Tongue (tissue), 3 donors: ENCODE measurements at places on chromosomes 16 and 17. TPM values are rescaled to one million over a fixed set of nuclear protein-coding genes. Genes with fewer than 3 reads are reported as not detected.

DNA sequence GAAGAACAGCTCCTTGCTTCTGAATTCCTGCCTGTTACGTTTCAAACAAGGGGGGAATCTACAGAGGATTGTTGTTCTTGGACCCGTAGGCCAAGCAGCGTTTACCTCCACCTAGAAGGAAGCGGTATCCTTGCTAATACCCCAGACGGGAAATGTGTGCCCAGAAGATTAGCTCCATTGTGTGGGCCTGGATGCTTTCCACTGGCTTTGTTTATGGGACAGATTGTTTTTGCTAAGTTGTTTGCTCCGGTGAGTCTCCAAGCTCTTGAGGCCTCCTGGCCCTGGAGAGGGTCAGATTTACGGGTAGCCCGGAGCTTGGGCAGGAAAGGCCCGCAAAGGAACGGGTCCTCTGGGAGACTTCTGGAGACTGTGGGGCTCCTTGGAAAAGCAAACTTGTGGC is 28.4 kb upstream of the MRTFB start:
- peak; percentile 48 for DNase-seq

Gene PRKCA
- total RNA-seq, result 8.0 TPM

- no peak for DNase-seq
Measured at GRCh38 chr17:75759457-75759856, 5.5 kb downstream of the GALK1 start.

- DNase-seq, result no peak
Measured at GRCh38 chr16:80792031-80792430, 12.4 kb downstream of the CDYL2 start.

Gene MMP15
- total RNA-seq, result 31.0 TPM
